ENCODE measurements at places on chromosomes 6 and 20.
A peak's percentile ranks its signal among the peaks of the same experiment; 100 is the strongest.

DNA sequence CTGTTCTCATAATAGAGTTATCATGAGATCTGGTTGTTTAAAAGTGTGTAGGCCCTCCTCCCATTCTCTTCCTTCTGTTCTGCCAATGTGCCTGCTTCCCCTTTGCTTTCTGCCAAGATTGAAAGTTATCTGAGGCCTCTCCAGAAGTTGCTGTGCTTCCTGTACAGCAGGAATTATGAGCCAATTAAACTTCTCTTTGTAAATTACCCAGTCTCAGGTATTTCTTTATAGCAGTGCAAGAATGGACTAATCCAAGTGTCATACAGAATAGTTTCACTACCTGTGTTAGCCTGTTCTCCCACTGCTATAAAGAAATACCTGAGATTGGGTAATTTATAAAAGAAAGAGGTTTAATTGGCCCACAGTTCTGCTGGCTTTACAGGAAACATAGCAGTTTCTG lies 100.0 kb downstream of the CD24 start:
- no peak for DNase-seq

GRCh38 chr6:23316931-23317330 lies 747.6 kb downstream of the HDGFL1 start:
- DNase-seq = no peak

GRCh38 chr6:63261820-63262219 lies 50.6 kb downstream of the FKBP1C start:
- DNase-seq = no peak

- DNase-seq = no peak
Measured at GRCh38 chr6:92777146-92777740, 642.1 kb downstream of the EPHA7 start.

GRCh38 chr6:30037182-30037788 lies 23.8 kb upstream of the POLR1H start:
- DNase-seq = no peak

DNA sequence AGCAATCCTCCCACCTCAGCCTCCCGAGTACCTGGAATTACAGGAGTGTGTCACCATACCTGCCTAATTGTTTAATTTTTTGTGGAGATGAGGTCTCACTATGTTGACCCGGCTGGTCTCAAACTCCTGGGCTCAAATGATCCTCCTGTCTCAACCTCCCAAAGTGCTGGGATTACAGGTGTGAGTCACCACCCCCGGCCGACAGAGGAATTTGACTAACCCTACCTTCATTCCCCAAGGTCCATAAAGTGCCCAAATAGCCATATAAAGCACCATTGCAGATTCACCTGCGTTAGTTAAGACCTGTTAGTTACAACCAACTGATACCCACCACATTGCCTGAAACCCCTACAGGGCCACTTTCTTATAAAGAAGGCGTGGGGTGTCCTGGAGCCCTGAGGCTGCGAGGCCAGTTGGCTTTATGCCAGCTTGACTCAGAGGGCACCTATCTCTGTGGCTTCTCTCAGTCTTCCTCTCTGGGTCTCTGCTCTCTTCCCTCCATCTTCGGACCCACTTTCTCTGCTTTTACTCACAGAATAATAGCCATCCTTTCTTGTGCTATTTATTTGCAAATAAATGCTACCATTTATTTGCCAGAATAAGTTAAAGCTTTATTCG lies 65.6 kb downstream of the SLC2A10 start:
- no peak for DNase-seq

GRCh38 chr20:59620860-59621505 lies 16.6 kb downstream of the PHACTR3 start:
- DNase-seq = no peak

DNA sequence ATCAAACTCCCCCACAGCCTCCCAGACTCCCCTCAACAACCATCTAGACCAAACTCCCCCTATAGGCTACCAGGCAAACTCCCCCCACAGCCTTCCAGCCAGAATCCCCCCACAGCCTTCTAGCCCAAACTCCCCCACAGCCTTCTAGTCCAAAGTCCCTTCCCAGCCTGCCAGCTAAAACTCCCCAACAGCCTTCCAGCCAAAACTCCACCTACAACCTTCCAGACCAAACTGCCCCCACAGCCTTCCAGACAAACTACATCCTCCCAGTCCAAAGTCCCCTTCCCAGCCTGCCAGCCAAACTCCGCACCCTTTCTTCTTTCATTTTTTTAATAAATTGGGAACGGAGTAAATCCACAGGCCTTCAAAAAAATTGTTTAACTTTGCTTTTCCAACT lies 37.4 kb upstream of the SYNDIG1 start:
- DNase-seq = no peak

GRCh38 chr6:90493332-90493731 lies 93.5 kb downstream of the MAP3K7 start:
- no peak for DNase-seq

- DNase-seq = no peak
Measured at GRCh38 chr20:25248786-25249172, 894 bp downstream of the PYGB start.

DNA sequence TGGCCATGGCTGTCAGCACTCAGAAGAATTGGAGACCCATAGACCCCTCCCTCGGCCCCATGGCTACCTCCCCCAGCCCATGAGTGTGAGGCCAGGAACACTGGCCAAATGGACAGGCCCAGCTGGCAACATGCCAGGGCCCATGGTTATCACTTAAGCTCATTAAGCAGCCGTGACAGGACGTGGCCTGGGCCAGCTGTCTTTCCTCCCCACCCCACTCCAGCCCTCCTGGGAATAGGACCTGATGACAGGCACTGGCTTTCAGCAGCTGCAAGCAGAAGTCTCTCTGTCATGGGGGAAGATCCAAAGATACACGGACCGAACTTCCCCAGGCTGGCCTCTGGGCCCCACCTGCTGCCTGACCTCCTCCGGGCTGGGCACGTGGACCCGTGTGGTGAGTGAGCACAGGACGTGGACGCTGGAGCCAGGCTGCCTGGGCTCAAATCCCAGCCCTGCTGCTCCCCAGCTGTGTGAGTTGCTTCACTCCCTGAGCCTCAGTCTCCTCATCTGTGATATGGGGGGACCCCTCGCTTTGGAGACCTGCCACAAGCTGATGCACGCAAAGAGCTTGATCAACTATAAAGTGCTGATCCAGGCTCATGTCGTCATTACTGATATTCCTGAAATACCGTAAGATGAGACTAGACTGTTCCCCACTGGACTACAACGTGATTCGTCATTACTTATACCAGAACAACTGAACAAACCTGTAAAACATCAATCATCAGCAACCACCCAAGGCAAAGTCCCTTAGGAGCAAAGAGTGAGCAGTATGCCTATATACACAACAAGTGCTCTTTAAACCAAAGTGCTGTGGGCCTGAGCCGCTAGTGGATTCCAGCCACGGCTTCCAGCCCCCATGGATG lies 22.0 kb upstream of the VSTM2L start:
- DNase-seq = no peak

DNA sequence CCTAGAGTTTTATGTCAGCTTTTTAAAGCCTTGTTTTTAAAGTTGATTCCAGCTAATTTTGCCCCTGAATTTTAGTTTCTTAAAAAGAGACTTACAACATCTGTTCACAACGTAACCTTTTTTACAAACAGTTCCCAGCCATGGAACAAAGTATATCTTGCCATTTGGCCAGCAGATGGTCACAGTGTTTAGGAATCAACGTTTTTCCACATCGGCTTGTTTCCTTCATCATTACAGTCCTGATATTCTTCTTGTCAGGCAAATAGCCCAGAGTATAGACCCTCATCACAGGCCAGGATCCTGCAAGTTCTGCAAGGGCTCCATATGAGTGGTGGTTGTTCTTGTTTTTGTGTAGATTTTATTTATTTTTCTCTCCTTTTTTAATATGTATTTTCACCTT lies 341.7 kb upstream of the HTR1E start:
- DNase-seq = no peak

DNA sequence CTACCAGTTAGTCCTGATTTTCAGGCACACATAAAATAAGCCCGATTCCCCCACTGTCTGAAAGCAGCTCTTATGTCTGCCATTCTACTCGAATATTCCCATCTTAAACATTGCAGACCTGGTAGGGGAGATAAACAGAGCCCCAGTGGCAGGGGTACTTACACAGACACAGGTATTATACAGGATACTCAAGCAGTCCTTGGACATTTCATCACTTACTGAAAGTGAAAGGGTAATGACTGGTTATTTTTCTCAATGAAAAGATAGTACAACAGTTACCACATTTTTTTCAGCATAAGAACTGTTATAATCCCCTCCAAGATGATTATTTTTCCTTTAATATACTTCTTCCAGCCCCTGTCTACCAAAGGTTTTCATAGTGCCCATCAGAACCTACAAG lies 37.8 kb downstream of the TRPC4AP start:
- DNase-seq = no peak

GRCh38 chr6:13044896-13045295 lies 283.4 kb downstream of the TBC1D7 start:
- no peak for DNase-seq

GRCh38 chr20:56628015-56628872 lies 862 bp upstream of the TFAP2C start:
- no peak for DNase-seq

DNA sequence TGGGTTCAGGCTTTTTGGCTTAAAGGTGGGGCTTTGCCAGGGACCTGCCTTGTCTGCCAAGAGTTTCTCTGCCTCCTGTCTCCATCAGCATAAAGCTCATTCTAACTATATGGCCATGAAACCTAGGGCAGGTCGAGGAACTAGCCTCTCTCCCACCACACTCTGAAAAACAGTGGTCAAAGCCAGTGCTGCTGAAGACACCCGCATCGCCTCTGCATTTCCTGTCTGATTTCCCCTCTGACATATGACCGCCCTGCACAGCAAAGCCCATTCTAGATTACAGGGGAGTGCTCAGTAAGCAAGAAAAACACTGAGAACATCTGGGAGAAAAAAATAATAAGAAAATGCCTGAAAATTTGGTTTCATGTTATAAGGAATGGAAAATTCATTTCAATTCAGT lies 573.6 kb downstream of the PRKN start:
- DNase-seq = no peak

DNA sequence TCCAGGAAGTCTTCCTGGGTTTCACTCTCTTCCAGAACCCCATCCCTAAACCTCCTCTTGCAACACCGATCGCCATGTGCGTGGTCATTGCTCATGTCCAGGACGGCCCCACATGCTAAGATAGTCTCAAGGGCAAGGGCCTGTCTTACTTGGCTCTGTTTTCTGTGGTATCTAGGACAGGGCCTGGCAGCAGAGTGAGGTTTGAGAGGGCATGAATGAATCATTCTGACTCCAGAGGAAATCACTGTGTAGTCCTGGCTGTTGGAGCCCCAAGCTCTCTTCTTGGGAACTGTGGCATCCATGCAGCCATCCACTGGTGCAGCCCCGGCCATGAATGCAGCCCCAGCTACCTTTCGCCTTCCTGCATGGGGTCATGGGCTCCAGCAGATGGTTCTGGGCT lies 12.4 kb downstream of the SIRPA start:
- no peak for DNase-seq

DNA sequence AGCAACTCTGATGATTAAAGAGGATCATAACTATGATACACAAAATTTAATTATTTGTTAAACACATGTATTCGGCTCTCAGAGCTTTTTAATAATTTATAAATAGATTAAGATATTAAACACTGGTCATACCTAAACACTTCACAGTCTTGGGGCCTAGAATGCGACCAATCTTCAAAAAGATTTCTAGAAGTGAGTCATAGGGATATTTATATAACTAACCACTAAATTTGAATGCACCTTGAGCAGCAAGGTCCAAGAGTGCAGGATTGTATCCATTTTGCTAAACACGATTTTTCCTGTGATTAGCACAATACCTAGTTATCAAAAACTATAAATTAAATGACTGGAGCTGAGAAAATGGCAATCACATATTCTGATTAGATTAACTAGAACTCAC lies 709.3 kb downstream of the EPHA7 start:
- no peak for DNase-seq

DNA sequence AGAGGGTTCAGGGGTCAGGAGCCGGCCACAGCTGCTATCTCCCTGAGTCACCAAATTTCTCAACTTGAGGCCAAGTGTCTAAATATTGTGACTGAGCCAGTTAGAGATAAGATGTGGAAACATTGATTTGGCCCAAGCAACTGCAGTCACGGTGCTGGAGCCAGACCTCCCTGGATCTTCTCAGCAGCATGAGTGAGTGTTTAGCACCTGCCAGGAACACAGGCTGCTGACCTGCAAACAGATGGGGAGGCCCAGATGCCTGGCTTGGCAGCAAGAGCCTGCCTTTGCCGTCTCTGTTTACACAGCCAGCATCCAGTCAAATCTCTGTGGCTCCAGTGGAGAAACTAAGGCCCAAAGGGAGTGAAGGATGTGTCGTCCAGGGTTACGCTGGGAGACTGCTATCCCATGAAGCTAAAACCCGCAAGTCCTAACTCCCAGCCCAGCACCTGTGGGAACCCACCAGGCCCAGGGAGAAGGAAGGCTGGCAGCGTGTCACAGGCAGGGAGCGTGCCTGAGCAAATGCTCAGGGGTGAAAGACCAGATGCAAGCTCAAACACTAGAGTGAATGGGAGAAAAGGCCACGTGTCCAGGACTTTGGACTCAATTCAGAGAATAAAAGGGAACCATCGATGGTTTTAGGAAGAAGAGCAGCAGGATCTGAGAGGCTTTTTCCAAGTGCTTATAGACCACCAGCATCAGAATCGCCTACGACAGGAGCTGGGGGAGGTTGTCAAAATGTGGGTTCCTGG lies 15.9 kb upstream of the PTGIS start:
- no peak for DNase-seq

DNA sequence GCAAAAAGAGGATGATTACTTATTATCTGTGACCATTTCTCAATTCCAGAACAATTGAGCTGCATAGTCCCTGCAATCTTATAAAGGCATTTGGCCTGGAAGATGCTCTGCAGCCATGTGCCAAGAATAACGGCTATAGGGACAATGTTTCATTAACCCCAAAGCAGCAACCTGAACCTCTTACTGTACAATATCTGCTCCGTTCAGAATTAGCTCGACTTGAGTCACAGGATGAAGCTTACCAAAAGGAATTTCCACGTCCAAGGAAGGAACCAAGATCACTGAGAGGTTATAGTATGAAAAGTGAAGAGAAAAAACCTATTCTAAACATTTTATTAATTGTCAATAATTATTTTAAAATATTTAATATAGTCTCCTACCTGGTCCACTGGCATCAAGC lies 167.3 kb upstream of the GMDS start:
- no peak for DNase-seq

DNA sequence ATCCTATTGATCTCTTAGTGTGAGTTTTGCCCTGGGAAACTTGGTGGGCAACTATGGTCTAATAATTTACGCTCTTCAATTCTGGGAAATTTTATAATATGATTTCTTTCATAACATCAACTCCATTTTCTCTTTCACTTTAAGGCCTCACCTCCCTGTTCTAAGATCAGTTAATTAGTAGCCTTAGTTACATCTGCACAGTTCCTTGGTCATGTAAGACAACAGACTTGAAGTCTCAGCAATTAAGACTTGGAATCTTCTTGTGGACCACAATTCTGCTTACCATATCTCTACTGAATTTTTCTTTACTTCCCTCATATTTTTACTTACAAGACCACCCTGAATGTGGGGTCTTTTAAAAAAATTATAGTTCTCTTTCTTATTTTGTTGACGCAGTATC lies 8.7 kb downstream of the ENPP3 start:
- DNase-seq = no peak

GRCh38 chr6:2140438-2141128 lies 104.8 kb downstream of the GMDS start:
- DNase-seq = no peak

GRCh38 chr20:31842471-31843157 lies 2.8 kb downstream of the FOXS1 start:
- DNase-seq = no peak

GRCh38 chr6:107114926-107115694 lies at the start of gene BEND3:
TSS of gene BEND3 (minus strand) at chr6:107115515. CDS start at chr6:107099285, 16,230 bp downstream.
- peak; percentile 43 for DNase-seq
